Stromal cell of bone marrow (primary cell): ENCODE measurements at places on chromosomes 3 and 15.

DNA sequence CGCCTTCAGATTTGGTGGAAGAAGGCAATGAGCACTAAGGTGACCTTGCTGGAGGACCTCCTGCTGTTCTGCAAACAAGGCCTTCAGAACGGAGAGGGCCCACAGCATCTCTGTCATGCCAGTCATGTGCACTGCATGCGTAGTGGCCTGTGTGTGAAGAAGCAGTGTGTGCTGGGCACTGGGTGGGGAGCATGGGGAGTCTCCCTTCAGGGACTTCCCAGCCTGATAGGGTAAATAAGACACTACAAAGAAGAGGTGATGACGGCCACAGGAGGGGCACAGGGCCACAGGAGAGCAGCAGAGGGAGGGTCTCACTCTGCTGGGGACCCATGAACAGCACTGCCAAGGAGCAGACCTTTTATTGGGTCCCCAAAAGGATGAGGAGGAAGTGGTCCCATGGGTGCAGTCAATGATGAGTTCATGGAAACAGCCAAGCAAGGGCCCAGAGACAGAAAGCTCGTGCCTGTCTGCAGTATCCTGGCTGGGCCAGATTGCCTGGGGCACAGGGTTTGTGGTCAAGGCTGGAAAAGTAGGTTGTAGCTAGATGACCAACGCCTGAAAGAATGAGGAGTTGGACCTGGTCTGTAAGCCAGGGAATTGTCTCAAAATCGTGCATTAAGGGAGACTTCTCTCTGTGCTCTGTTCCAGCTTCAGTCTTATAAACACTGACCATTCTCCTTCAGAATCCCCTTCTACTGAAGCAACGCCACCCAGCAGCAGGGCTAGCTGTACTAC is 67.8 kb upstream of the SEC61A1 start:
- no peak for DNase-seq

GRCh38 chr3:117527346-117527745 is 817.8 kb downstream of the TUSC7 start:
- no peak for DNase-seq

- DNase-seq = no peak
These were observed 108.1 kb upstream of the CCDC54 start for GRCh38 chr3:107269136-107269535.

DNA sequence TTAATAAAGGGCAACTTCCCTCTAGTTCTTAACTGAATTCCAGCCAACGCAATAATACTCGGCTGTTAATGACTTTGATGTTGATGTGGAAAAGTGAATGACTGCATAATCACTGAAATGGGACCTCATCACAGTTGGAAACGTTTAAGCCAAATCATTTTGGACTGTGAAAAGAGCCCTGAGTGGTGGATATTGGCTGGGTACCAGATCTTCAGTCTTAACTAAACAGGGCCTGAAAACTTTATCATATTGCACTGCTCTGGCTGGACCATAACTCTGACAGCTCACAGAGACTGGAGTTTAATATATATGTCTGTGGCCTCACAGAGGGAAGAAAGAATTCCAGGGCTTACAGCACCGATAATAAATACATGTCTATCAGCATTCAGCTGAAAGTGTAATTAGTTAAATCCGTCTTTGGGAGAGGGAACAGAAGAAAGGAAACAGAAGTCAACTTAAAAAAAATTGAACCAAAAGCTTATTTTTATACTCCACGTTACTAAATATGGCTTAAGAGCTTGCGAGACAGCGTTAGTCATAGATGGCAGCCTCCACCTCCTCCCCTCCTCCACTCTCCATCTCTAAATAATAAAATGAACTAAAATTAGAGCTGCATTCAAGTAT is 222.3 kb upstream of the CDIN1 start:
- peak; percentile 69 for DNase-seq

DNA sequence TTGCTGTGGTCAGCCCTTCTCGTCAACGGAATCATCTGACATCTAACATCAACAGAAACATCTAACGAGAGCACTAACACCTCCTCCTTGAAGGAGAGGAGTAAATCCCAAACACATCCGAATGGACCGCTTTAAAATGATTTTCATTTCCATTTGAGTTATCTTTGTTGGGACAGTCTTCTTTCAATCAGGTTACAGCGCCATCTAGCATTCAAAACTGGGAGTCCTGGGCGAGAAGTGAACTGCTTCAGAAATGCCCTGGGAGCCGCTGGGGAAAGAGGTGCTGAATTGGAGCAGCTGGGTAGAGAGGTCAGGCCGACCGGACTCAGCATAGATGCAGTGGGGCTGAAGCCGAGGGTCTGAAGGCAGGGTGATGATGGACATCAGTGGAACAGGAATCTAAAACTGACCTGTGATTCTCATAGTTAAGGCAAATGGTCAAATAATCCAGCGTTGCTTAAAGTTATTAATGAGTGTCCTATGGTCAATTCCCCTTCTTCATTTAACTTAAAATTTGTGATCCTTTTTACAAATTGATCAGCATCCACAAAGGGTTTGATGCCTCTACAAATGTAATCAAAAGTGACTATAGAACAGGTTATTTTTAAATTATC is 170.0 kb upstream of the NDN start:
- DNase-seq = peak; percentile 6

- DNase-seq = no peak
These were observed 113.1 kb upstream of the ABHD17C start for GRCh38 chr15:80581976-80582375.

DNA sequence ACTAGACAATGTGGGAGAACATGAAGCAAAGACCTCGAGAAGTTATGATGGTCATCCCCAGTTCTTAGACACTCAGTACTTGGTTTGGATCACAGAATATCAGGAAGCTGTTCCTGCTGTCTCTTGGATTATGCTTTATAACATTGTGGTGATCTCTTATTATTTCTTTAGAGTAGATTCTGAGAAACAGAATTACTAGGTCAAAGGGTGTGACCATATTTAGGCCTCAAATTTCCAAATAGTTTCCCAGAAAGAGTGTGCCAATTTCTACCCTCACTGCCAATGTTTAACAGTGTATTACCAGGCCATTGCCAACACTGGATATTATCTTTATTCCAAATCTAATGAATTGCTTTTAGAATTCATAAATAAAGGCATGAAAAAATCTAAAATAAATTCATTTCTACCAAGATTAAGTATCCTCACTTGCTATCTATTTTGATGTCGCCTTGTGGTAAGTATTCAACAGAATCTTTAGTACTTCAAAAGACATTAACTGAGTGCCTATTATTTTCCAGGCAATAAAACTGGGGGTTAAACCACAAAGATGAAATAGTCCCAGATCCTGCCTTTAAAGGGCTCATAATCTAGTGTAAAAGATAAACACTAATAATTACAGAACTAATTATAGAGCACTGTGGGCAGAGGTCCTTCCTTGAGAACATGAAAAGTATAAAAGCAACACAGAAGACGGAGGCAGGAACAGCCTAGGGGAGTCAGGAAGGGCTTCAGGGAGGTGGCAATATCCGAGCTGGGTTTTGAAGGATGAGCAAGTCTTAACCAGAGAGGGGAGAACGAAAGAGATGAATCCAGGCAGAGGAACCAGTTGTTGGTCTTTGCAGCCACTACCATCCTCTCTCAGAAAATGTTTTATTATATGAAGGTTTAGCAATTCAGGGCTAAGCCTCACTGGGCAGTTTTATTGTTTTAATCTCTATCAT is 86.8 kb downstream of the IGF2BP2 start:
- no peak for DNase-seq

DNA sequence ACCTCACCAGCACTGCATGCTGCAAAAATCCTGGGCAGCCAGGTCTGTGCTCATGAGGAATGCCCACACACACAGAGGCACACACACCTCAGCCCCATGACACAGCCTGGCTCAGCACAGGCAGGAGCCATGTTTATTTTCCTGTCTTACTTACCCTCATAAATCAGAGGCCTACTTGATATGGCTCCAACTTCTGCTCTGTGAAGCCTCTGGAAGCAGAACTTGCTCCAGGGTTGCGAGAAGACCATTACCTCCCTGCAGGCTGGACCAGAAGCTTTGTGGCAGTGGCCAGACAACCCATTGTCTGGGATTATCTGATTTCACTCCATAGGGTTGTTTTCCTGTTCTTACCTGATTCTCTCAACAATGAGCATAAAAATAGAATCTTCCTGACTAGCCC is 43.8 kb upstream of the CMTM8 start:
- DNase-seq = no peak

GRCh38 chr3:194572944-194573491 is 60.2 kb downstream of the TMEM44 start:
- no peak for DNase-seq

DNA sequence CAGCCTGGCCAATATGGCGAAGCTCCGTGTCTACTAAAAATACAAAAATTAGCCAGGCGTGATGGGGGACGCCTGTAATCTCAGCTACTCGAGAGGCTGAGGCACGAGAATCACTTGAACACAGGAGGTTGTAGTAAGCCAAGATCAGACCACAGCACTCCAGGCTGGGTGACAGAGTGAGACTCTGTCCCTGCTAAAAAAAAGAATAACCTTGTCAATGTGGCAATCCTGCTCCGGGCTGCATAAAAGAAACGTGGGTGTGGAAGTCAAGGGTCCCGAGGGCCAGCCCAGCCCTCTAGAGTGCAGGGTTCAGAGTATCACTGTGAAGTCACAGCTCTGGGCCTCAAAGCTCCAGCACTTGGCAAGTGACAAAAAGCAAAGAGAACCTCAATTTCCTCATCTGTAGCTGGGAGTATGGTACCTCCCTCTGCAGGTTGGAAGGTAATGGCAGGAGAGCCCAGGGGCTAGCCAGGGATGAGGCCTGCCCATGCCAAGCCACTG is 73.5 kb upstream of the IQSEC1 start:
- DNase-seq = no peak

- peak; percentile 68 for DNase-seq
These were observed 53.5 kb downstream of the SUCNR1 start for GRCh38 chr3:151926956-151927355.

DNA sequence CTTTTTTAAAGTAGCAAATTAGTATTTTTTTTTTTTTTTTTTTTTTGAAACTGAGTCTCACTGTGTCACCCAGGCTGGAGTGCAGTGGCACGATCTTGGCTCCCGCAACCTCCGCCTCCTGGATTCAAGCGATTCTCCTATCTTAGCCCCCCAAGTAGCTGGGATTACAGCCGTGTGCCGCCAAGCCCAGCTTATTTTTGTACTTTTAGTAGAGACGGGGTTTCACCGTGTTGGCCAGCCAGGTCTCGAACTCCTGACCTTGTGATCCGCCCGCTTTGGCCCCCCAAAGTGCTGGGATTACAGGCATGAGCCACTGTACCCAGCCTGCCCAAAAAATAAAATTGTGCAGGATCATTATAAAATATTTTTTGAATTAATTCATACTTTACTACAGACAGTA is 272.2 kb upstream of the UBE2E1 start:
- no peak for DNase-seq

DNA sequence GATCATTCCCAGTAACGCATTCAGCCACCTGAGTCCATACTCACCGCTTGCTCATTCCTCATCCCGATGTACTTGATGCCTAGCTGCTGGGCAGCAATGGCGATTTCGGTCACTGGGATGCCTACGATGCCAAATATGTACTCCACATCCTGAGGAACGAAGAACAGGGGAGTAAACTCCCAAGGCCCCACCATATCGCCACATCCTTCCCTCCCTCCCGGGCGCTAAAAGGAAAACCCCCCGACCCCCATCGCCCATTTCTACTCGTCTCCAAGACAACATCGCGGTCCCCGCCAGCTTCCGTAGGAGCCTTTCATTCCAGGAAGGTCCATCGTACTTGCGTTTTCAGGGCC is 347 bp downstream of the HACL1 start:
- no peak for DNase-seq

- DNase-seq = no peak
These were observed 99.4 kb upstream of the MRPL3 start for GRCh38 chr3:131602011-131602779.

DNA sequence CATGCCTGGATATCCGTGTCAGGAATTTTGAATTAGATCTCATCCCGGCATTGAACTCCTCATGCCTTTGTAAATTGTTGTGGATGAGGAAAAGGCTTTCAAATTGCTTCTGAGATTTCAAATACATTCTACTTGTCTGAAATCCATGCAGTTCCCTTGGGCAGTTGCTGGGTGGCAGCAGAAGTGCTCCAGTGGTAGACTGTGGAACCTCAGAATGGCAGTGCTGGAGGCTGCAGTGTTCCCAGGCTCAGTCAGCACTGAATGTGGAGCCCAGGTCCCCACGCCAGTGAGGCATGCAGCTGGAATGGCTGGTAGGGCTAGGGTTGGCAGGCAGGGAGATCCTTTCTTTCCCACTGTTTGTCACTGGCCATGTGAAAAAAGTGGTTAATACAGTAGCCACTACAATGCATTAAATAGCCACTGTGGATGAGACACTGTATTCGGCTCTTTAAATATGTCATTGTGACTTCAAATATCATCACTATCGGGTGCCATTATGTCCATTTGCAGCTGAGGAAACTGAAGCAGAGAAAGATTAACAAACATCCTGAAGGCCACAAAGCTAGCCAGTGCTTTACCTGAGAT is 98.6 kb downstream of the TPRG1 start:
- DNase-seq = peak; percentile 81

GRCh38 chr15:22918056-22918455 is 62.1 kb downstream of the CYFIP1 start:
- DNase-seq = peak; percentile 14

GRCh38 chr3:30477149-30477921 is 129.1 kb upstream of the TGFBR2 start:
- DNase-seq = no peak

DNA sequence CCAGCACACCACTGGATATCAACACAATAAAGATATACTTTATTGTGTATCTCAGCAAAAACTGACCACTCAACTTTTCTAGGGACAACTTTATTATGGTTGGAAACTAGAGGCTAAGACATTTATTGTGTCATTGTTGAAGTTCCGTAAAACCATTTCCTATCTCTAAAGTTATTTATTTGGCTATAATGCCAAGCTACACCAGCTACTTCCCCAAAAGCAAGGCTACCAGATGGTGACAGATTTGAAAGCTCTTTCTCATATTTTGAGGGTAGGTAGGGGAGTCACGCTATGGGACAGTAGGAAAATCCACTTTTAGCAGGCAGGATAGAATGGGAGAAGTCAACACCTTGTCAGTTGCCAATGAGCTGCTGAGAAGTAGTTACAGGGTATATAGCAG is 834.6 kb upstream of the CFAP20DC start:
- no peak for DNase-seq

GRCh38 chr3:12024959-12025570 is 20.9 kb downstream of the SYN2 start:
- DNase-seq = no peak
